GM13977 (cell line): ENCODE measurements at places on chromosomes 7 and 10.

DNA sequence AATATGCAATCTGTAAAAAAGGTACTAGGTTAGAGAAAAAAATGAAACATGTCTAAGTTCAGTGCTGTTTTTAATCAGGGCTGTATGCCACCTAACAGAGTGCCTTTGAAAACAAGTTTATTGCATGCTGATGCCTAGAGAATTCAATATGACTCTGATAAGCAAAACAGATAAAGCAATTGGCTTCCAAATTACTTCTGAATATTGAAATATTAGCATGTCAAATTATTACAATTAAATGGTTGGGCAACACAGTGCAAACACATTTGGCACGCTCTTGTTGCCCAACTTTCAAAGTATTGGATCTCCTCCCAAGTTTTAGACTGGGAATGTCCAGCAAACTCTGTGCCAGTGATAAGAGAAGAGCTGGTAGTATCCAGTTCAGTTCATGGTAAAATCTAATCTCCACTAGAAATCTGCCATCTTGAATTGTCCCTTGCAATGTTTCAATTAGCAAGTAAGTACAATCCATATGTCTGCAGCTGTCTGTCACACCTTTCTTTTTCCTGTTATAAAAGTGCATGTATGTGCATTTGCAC lies 65.2 kb upstream of the FAM133B start:
- DNase-seq, result no peak

DNA sequence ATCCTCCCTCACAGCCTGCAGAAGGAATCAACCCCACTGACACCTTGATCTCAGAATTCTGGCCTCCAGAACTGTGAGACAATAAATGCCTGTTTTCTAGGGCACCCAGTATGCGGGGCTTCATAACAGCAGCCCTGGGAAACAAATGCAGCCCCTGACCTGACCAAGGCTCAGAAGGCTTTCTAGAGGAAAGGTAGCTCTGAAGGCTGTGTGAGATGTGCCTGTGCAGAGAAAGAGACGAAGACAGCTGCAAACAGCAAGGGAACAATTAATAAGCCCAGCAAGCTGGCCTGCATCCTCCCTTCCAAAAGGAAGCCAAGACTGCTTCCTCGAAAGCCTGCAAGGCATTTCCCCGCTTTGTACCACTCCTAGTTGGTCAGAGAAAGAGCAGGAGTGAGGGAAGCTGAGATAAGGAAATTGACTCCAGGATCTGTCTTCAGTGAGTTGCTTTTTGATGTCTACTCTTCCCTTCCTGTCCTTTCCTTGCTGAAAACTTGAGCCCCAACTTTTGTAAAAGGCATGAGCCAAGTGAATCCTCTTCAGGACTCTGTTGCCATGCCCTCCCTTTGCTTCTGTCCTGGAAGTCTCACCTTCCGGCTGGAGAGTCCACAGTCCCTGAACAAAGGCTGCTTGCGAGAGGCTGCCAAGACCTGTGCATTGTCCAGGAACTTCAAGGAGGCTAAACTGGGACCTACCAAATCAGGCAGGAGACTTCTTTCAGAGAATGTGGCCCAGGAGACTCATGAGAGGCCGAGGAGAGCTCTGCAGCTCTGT lies 71.2 kb upstream of the ARID5B start:
- no peak for DNase-seq

GRCh38 chr7:53740971-53741370 lies 705.5 kb downstream of the POM121L12 start:
- no peak for DNase-seq

DNA sequence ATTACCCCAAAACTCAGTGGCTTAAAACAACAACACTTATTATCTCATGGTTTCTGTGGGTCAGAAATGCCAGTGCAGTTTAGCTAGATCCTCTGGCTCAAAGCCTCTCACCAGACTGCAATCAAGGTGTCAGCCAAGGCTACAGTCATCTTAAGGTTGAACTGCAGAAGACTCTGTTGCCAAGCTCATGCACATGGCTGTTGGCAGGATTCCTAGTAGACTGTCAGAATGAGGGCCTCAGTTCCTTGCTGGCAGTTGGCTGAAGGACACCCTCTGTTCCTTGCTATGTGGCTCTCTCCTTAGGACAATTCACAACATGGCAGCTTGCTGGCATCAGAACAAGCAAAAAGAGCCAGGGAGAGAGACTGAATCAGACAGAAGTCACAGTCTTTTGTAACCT lies 34.7 kb downstream of the TOMM7 start:
- no peak for DNase-seq

DNA sequence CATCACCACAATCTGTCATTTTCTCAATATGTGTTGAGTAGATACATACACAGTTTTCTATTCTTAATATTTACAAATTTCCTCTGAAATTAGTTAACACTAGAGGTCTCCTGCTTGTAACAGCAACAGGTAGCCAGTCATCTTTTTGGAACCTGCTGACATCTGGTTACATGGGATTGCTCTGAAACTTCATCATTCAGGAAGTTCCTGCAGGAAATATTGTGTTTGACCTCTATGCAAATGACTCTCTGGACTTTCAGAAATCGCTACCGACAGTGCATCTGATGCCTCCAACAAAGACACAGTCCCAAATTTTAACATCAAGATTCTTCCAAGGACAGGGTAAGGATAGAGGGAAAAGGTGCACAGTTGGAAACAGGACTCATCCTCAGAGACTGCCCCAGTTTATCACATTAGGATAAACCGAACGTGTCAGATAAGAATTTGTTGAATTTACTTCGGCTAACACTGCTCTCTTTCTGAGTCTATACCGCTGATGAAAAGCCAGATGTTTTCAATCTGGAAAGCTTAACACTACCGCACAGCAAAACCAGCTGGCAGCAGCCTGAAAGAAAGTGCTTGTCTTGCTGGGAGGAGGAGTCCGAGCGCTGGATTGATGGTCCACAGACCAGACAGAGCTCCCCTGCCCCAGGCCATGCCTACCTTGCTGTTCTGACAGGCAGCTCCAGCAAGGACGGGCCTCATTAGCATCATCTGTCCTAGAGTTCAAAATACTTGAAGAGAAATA lies 633.4 kb downstream of the PARD3 start:
- DNase-seq, result no peak

DNA sequence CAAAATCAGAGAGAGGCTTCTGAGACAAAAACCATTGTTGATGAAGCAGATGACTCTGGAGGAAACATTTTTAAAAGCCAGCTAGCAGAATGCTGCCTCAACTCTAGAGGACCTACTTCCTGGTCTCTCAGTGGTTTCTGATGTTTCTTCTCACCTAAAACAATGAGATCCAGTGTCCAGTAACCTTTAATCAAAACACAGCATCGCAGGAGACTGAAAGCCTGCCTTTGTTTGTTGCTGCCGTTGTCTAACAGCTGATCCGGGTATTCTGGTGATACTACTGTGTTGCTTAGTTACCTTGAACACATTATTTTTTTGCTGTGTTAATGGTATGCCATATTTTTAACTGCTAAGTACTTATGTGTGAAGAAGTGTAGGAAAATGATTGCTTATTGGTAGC lies 70.9 kb downstream of the WIPF3 start:
- DNase-seq, result no peak

DNA sequence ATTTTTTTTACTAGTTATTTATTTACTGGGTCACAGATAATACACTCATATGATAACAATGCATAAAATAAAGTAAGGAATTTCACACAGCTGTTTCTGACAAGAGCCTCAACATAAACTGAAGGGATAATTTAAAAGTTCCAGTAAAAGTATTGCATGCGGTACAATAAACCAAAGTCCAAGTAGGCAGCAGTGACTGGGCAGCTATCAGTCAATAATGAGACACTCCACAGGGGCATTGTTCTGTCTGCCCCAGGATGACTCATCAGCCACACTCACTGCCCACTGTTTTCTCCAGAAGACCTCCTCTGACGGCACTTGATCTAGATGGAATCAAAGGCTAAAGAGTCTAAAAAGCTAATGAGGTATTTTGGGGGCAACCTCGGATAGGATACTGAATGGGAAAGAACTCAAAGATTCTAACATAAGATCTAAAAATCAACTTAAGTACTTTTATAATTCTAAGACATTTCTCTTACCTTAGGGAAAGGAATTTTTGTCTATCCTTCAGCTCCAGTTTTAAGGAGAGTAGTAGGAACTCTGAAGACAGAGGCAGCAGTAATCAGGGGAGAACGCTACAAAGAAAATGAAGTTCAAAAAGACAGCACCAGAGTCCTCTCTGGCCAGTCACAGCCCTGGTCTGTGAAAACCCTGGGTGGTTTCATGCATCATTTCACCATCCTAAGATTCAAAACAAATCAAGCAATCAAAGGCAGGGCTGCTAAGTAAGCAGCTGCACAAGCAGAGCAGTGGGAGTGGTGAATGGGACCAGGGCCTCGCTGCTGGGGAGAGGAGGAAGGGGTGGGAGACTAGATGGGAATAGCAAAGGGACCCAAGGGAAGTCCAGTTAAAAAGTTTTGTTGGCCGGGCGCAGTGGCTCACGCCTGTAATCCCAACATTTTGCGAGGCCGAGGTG lies 175.1 kb downstream of the AVL9 start:
- DNase-seq, result no peak

DNA sequence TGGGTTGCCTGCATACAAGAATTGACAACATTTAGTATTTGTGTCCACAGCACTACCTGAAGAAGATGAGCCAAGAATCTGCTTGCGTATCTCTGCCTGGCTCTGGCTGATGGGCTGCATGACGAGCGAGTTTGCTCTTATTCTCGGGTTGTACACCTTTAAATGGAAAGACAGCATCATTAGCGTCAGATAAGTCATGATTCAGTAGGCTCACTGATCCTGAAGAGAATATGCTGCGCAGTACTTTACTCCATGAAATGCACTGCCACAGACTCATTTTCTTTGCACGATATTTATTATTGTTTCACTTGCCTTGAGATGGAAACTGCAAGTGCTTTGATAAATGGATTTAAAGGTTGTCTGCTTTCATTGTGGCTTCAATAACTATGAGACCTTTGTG lies 28.6 kb downstream of the DHX32 start:
- no peak for DNase-seq

- no peak for DNase-seq
Measured at GRCh38 chr10:123643315-123643714, 22.8 kb upstream of the GPR26 start.

- no peak for DNase-seq
Measured at GRCh38 chr10:76946270-76946669, 691.3 kb downstream of the KCNMA1 start.

GRCh38 chr10:10844251-10844650 lies 173.4 kb upstream of the CELF2 start:
- DNase-seq, result no peak

DNA sequence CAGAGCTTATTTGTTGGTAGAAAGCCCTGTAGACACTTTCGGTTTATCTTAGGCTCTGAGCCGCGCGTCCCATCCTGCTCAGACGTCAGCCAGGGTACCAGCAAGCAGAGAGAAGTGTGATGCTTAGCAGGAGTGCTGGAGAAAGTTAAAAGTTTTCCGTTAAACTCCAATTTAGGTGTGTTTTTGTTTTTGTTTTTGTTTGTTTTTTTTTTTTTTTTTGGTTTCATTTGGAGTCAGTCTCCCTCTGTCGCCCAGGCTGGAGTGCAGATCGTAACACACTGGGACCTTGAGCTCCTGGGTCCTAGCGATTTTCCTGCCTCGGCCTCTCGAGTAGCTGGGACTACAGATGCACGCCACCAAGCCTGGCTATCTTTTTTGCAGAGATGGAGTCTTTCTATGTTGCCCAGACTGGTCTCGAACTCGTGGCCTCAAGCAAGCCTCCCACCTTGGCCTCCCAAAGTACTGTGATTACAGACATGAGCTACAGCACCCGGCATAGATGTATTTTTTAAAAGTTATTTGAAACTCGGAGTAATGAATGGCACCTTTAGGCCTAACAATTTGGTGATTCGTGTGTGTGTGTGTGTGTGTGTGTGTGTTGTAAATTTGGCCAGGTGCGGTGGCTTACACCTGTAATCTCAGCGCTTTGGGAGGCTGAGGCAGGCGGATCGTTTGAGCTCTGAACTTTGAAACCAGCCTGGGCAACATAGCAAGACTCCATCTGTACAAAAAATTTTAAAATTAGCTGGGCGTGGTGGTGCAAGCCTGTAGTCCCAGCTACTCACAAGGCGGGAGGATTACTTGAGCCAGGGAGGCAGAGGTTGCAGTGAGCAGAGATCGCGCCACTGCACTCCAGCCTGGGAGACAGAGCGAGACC lies 1.3 kb upstream of the HIP1 start:
- DNase-seq, result peak; percentile 68

DNA sequence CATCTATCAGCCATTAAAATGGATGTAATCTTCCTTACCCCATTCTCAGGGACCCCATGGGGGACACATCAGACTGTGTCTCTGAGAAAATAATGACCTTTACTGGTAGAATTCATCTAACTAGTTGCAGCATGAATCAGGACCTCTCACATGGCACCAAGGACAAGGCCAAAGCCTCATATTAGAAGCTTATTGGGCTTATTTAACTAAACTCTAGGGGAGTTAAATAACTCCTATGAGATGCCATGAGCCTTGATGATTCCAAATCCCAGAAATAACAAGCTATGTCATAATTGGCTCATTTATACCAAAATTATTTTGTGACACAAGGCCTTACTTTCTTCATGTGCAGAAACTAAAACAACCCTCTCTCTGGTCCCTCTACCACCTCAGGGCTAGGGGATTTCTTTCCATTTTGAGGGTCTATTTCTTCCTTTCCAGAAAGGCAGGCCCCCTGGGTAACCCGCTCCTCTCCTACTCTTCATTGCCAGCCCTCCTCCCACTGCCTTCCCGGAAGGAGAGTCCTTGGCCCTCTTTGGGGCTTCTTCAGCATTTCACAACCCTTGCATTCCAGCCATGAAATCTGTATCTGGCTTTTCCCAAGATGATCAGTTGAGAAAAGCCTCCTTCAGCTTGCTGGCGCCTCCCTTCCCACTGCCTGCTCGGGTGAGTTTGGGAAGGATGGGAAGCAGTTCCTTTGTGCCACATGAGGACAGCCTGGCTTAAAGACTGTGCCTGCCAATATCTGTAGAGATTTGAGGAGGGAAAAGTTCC lies 41.8 kb upstream of the TRIM8 start:
- no peak for DNase-seq

GRCh38 chr10:99850767-99851340 lies 68.4 kb downstream of the ABCC2 start:
- DNase-seq, result no peak

GRCh38 chr10:18582803-18583202 lies 68.6 kb downstream of the NSUN6 start:
- DNase-seq, result no peak

DNA sequence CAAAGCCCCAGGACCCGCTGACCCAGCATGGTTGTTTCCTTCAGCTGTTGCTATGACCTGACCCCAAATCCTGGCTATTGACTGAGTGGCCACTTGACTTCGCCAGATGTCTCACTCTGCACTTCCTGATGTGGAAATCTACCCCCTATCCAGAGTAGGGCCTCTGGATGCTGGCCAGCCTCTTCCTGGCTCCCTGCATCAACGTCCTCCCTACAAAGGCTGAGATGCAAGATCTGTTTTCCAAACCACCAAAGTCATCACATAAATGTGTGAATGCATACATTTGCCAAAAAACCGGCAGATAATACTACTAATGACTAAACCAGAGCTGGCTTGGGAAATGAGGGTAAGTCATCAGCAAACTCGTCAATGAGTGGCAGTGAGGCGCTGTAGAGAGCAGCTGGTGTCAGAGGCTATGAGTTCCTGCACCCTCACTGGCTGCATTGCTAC lies 70.4 kb downstream of the PYROXD2 start:
- no peak for DNase-seq

GRCh38 chr10:118042336-118042735 lies 4.4 kb downstream of the RAB11FIP2 start:
- no peak for DNase-seq
